Astrocyte of the hippocampus (primary cell): ENCODE measurements at places on chromosomes 6 and 20.

DNA sequence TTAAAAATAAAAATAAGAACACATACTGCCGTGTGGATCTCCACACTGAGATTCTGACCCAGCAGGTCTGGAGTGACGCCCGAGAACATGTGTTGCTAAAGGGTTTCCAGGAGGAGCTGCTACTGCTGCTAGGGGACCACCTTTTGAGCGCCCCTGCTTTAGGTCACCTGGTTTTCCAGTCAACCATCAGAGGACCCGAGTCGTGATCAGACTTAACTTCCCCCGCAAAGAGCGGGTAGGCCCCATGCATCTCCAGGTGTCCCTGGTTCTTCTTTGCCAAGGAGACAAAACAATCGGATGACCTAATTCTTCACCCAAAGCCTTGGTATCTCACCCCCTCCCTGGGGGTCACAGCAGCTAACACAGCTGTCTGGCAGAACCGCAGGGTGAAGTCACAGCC, 51.1 kb upstream of the STX16 start:
- no peak for DNase-seq

DNA sequence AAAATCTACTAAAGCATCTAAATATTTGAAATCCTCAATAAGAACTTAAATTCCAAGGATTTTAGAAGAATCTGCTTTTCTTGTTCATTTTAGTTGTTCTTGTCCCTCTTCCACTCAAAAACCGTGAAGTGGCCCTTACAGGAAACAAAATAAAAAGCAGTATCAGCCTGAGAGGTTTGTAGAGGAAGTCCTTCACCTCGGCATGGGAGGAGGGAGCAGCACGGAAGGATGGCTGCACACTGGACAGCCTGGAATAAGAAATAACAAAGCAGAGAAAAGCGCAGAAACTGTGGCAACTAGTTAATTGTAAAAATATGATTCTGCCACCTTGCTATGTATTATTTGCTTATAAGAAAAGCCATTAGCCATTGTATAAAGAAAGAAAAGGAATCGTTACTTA, 46.1 kb downstream of the RALGAPA2 start:
- DNase-seq = no peak

DNA sequence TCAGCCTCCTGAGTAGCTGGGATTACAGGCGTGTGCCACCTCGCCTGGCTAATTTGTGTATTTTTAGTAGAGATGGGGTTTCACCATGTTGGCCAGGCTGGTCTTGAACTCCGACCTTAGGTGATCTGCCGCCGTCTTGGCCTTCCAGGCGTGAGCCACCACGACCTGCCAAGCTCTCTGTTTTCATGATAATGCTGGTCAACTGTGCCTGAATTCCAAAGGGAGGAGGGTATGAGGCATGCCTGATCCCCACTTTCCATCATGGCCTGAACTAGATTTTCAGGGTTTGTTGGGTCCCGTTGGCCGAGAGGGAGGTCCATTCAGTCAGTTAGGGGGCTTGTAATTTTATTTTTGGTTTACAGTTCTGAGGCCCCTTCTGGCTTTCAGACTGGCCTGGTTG, 28.0 kb upstream of the ANGPT4 start:
- no peak for DNase-seq

- DNase-seq = no peak
These were observed 763 bp downstream of the TMEM14A start for GRCh38 chr6:52671676-52672075.

DNA sequence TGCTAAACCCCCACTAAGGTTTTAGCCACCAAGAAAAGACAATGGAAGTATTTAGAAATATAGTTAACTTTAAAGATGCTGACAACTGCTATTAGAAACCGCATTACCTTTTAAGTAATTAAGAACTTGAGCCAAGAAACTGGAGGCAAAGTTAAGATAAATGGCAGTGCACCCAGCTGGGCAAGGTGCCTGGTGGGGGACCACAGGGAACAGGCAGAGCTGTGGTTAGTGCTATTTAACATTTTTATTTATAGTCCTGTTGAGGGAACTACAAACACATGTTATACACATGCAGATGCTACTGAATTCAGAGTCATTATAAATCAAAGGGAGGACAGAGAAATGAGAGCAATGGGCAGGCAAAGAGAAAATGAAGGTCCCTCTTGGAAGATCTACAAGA, 447.9 kb downstream of the TFAP2B start:
- DNase-seq = no peak

- peak; percentile 60 for DNase-seq
These were observed 263.9 kb downstream of the FARS2 start for GRCh38 chr6:5525209-5525608.

DNA sequence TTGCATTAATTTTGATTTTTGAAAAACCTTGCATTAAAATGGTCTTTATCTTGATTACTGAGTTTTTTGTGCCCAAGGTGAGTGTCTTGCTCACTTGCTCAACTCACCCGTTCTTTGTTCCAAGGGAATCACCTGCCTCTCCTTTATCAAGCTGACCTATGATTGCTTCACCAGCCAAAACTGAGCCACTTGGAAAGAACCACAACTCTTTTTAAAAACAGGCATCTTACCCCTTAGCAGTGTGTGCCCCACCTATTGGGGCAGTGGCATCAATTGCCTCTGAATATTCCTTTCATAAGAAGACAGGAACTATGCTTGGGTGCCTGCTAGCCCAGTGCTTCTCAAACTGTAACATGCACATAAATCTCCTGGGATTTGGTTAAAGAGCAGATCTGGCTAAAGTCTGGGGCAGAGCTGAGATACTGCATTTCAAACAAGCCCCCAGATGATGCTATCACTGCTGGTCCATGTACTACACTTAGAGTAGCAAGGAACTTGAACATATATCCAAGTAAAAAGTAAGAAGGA, 3.3 kb upstream of the STK38 start:
- no peak for DNase-seq
